ENCODE measurements at places on chromosomes 7 and 10. TPM values are rescaled to one million over a fixed set of nuclear protein-coding genes. Genes with fewer than 3 reads are reported as not detected.
A peak's percentile ranks its signal among the peaks of the same experiment; 100 is the strongest.

AKR1C3 gene
- total RNA-seq, result 0.75 TPM

GGCT gene
- 37.8 TPM for total RNA-seq

SPOCK2 gene
- total RNA-seq, result 3.7 TPM

DNA sequence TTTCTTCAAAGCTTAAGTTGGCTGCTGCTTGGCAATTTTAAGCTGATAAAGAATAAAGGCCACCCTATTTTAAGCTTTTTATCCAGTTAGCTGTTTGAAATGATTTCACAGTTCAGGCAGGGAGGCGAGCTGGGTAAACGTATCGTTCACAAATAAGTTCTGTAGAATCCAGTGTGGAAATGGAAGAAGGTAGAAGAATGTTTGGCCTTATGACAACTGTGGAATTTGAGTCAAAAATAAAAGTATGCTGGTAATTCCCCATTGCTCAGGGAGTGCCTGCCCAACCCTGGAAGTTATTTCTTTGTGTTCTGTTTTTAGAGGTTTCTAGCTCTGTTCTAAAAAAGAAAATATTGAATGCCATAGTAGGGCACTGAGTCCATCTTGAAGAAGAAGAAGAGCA is 113.1 kb downstream of the ARL4A start:
- peak; percentile 23 for DNase-seq

LRRTM3 gene
- 2.6 TPM for total RNA-seq

DNAJC1 gene
- 19.6 TPM for total RNA-seq

FEZF1 gene
- not detected for total RNA-seq

- DNase-seq, result no peak
Observed at GRCh38 chr10:49318755-49319154, 19.8 kb downstream of the C10orf71 start.

DNA sequence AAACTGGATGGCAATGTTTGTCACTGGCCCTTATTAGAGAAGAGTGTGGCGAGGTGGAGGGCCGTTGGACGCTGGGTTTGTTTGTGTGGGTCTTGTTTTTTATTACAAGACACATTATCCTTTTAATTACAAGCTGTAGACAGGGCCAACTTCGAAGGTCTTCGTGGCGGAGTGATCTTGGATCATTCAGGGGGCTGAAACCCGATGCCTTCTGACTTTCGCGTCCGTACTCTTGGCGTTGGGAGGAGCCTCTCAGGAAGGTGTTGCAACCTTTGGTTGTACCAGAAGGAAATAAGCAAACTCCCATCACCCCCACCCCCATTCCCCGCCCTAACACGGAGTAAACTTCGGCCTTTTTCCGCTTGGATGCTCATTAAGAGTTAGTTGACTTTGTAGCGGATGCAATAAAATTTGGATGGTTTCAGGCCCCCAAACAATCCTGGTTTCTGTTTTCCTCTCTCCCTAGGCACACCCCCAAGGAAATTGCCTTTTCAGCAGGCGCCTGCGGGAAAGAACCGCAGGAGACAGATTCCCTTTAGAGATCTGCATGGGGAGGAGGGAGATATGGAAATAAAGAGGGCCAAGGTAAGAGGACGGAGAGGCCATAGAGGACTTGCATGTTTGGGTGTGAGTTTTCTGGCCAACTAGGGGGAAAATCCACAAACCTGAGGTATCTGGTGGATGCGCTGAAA is 294.5 kb upstream of the NFE2L3 start:
- DNase-seq, result no peak

GRCh38 chr7:102125127-102125596 is 161.5 kb upstream of the SH2B2 start:
- DNase-seq, result peak; percentile 56

LDB3 gene
- 208 TPM for total RNA-seq

ZP3 gene
- 0.49 TPM for total RNA-seq

- peak; percentile 78 for DNase-seq
Observed at GRCh38 chr10:50464004-50464409, 159.7 kb downstream of the SGMS1 start.

UCN3 gene
- total RNA-seq, result not detected

DNA sequence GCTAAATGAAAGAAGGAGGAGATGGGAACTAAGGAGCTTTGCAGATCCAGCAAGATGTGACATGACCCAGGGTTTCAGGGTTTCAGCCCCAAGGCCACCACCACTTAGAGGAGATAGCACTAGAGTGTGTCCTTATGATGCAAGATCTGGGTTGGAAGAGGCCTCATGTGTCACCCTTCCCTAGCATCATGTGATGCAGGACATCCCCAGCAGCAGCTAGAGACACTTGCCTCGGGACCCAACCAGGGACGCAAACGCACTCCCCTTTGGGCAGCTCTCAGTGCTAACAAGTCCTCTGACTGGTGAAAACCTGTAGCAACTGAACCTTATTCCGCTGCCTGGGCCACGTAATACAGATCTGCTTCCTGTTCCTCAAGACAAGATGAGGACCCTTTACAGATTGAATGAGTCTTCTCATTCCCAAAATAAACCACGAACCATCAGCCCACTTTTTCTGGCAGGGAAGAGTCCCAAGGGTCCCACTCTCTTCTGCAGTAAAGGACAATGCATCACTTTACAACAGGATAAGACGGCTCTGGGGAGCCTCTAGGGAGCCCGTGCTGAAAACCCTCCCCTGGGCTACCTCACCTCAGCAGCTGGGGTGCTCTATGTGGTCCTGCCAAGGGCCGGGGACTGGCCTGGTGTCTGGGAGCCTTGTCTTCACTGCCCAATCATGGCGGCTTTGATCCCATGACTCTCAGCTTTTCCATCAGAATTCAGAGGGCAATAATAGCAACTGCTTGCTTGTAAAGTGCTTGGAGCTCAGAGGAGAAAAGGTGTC is 44.8 kb upstream of the GDF10 start:
- peak; percentile 33 for DNase-seq

GRCh38 chr7:151205730-151206129 is 4.6 kb downstream of the H2BK1 start:
- no peak for DNase-seq

DNA sequence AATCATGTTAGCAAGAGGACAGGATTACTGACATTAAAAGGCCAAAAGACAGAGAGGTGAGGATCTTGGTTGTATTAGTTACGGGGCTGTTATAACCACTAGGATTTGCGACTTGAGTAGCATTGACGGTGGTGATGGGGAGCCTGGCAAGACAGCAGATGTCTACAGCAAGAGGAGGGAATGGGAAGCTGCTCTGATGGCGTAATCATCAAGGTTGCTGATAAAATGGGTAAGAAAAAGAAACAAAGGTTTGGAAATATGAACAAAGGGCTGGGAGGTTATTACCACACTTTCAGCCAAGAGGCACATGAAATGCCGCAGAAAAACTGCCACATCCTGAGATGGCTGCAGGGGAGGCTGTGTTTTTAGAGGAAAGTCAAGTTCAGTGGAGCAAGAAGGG is 33.9 kb downstream of the TMEM229A start:
- DNase-seq, result no peak

DNA sequence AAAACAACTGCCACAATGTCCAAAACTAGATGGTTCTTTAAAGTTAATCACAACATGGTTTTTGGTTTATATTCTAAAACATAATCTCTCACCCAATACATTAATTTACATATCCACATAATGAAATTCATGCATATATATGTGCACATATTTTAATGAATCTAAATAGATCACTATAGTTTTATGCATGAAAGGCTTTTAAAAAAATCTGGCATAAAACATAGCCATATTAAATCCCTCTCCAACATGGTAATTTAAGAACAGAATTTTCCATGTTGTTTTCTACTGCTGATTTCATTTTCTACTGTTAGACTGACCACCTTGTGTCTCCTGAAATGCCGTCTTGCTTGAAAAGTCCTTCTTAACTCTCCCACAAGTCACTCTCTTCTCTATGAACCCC is 196.1 kb upstream of the AOAH start:
- no peak for DNase-seq

- DNase-seq, result no peak
Observed at GRCh38 chr7:73519867-73520672, 2.0 kb downstream of the BAZ1B start.

- no peak for DNase-seq
Observed at GRCh38 chr10:116538456-116538855, 7.3 kb upstream of the PNLIP start.

- DNase-seq, result no peak
Observed at GRCh38 chr7:73671857-73672445, 4.3 kb downstream of the VPS37D start.

DNA sequence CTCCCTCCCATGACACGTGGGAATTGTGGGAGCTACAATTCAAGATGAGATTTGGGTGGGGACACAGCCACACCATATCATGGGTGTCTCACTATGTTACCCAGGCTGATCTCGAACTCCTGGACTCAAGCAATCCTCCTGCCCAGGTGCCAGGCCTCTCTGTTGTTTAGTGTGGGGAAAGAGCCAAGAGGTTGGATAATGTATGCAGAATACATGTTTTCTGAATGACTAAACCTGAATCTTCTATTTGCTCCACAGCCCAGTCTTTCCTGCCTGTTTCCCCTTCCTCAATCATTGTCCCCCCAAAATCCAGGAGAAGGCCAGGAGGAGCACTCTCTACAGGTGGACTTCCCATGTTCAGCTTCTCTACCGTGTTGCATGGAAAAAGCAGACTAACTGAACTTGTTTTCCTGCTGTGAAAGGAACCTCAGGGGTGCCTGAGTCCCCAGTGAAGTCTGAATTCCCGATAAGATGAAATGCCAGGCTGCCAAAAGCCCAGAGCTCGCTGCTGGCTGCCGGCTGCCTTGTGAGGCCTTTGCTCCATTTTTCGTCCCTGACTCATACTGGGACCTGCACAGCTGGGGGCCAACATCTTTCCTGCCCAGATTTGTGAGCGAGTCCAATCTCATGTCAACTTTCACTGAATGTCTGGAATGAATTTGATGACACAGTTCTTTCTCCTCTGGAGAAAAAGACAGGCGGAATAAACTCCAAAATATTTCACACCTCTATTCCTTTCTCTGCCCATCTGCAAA is 588.0 kb downstream of the CALN1 start:
- peak; percentile 30 for DNase-seq

MUC3A gene
- total RNA-seq, result 0.04 TPM

GRCh38 chr7:7756577-7756976 is 38.2 kb upstream of the RPA3 start:
- no peak for DNase-seq

GRCh38 chr10:68895041-68895440 is 6.1 kb upstream of the DDX50 start:
- no peak for DNase-seq

GRCh38 chr7:146764458-146764857 is 647.9 kb downstream of the CNTNAP2 start:
- no peak for DNase-seq

ACSM6 gene
- not detected for total RNA-seq
